EL (cell line): ENCODE measurements at places on chromosomes 1 and 21.

DNA sequence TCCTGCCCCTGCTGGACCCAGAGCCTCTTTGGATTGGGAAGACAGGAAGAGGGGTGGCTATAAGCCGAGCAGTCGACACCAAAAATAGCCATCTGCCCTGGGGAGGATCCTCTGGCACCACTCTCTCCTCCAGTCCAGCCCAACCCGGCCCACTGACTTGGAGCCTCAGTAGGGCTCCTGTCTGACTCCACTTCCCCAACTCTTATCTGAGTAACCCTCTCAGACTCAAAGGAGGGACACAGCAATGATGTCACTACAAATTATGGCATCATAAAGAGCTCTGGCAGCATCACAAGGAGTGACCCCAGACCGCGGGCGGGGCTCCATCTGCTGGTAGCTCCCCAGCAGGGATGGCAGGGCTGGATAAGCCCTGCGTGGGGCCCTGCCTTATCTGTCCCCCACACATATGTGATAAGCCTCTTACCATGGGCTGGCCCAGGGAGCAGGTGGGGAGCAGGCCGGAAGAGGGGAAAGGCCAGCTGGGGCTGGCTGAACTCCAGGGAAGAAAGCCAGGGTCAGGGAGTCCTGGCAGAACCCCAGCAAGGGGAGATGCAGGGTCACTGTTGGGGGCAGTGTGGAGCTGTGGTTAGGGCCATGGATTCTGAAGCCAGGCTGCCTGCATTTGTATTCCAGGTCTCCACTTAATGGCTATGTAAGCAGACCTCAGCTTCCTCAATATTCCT, 4.6 kb upstream of the SLC6A9 start:
- DNase-seq = no peak

DNA sequence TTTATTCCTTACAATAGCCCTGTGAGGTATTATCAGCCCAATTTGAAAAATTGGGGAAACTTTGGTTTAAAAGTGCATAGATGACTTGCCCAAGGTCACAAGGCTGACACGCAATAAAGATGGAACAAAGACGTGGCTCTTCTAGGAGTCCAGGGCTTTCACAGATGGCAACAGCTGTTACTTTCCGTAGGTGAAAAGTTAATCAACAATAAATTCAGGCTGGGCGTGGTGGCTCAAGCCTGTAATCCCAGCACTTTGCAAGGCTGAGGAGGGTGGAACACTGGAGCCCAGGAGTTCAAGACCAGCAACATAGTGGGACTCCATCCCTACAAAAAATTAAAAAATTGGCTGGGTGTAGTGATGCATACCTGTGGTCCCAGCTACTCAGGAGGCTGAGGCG, 87.8 kb upstream of the ATF3 start:
- DNase-seq = no peak

DNA sequence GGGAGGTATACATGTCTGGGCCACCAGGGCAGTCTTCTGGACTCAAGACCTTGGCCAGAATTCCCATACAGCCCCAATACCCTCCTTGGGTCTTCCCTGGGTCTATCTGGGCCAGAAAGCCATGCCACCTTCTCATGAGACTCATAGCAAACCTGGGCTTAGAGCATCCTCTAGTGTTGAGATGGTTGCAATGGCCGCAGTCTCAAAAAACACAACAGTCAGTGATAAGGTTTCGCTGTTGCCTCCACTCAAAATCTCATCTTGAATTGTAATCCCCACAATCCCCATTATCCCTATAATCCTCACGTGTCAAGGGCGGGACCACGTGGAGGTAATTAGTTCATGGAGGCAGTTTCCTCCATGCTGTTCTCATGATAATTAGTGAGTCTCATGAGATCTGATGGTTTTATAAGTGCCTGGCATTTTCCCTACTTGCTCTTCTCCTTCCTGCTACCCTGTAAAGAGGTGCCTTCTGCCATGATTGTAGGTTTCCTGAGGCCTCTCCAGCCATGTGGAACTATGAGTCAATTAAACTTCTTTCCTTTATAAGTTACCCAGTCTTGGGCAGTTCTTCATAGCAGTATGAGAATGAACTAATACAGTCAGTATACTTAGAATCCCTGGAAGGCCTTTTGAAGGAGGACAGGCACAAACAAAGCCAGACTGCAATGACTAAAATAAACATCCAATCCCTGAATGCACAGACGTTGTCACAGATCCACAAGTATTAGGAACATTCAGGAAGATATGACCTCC, 77.0 kb downstream of the CTH start:
- peak; percentile 55 for DNase-seq

DNA sequence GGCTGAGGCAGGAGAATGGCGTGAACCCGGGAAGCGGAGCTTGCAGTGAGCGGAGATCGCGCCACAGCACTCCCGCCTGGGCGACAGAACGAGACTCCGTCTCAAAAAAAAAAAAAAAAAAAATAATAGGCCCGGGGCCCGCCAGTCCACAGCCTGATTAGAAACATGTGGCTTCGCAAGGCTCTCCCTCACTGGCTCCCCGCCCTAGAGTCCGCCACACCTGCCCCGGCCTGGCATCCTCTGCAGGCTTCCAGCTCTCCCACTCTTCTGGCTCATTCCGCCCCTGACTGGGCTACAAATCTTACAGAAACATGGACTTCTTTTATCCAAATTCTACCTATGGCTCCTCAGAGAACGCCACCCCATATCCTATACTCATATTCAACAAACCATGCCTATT, 32.4 kb downstream of the PGBD5 start:
- DNase-seq = no peak

GRCh38 chr1:110672753-110673108, 2.0 kb downstream of the KCNA3 start:
- DNase-seq = no peak

DNA sequence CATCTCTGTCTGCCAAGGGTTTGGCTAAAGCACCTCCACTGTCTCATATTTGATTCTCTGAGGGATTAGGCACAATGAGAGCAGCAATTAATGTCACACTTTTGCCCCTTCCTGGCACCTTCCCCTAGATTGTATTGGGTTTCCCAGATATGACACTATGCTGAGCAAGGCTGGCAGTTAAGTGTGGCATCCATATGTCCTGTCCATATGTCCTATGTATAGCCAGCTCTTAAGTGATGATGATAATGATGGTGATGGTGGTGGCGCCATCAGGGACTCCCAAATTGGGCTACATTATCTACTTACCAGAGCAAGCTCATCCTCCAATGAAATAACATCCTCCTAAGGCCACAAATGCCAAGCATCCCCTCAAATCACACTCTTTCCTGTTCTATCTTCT, 13.5 kb upstream of the LORICRIN start:
- no peak for DNase-seq

- peak; percentile 51 for DNase-seq
These were observed 1.0 kb downstream of the MARCKSL1 start for GRCh38 chr1:32334864-32335534.

DNA sequence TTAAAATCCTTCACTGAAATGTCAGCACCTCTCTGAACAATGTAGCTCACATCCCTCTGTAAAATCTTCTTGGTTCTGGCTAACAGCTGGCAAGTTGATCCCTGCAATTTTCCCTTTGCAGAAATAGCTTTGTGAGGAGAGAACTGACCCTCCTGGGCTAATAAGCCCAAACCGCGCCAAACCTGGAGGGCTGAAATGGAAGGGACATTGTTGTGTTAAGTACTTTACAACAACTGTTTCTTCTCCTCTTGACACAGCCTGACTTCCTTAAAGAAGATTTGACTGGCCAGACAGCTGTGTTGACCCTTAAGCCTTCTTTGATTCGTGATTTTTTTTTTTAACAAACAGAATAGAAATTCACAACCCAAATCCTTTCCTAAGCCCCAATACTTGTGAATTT, 5.7 kb downstream of the LMX1A start:
- no peak for DNase-seq

GRCh38 chr1:181251001-181251712, 162.7 kb downstream of the IER5 start:
- peak; percentile 63 for DNase-seq

GRCh38 chr1:186152227-186152619, 222.8 kb downstream of the TPR start:
- DNase-seq = no peak

DNA sequence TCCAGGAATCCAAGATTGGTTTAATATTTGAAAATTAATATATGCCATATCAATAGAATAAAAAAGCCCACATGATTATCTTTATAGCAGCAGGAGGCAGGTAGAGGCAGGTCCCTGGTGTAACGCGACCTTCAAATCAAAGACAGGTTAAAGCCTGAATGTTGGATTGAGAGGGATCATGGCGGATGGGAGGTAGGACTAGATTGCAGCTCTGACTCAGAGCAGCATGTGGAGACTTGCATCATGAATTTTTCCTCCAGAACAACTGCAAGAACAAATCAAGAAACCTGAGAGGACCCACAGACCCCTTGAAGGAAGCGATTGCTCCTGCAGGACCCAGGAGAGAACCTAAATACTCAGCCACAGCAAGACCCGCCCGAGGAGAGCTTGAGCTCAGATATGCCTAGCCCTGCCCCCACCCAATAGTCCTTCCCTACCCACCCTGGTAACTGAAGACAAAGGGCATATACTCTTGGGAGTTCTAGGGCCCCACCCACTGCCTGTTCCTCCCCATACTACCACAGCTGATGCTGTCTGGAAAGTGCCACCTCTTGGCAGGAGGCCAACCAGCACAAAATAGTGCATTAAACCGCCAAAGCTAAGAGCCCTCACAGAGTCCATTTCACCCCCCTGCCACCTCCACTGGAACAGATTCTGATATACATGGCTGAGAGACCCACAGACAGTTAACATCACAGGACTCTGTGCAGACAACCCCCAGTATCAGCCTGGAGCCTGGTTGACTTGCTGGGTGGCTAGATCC, 19.5 kb downstream of the S100B start:
- no peak for DNase-seq

- DNase-seq = peak; percentile 44
These were observed 788 bp upstream of the TXNIP start for GRCh38 chr1:145997016-145997717.

DNA sequence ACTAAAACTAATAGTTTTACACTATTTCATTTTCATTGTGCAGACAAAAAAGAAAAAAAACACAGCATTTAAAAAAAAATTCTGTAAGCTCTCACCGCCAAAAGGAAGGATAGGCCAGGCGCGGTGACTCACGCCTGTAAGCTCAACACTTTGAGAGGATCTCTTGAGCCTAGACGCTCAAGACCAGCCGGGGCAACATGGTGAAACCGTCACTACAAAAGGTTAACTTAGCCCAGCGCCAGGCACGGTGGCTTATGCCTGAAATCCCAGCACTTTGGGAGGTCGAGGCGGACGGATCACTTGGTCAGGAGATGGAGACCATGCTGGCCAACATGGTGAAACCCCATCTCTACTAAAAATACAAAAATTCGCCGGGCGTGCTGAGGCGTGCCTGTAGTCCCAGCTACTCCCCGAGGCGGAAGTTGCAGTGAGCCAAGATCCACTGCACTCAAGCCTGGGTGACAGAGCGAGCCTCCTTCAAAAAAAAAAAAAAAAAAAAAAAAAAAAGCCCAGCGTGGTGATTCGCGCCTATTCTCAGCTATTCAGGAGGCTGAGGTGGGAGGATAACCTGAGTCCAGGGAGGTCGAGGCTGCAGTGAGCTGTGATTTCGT, 14.3 kb upstream of the SPEN start:
- DNase-seq = peak; percentile 48

- DNase-seq = peak; percentile 72
These were observed 1.7 kb upstream of the KIF26B start for GRCh38 chr1:245153081-245153551.

GRCh38 chr1:24150234-24151174, 7.6 kb upstream of the IL22RA1 start:
- peak; percentile 76 for DNase-seq

DNA sequence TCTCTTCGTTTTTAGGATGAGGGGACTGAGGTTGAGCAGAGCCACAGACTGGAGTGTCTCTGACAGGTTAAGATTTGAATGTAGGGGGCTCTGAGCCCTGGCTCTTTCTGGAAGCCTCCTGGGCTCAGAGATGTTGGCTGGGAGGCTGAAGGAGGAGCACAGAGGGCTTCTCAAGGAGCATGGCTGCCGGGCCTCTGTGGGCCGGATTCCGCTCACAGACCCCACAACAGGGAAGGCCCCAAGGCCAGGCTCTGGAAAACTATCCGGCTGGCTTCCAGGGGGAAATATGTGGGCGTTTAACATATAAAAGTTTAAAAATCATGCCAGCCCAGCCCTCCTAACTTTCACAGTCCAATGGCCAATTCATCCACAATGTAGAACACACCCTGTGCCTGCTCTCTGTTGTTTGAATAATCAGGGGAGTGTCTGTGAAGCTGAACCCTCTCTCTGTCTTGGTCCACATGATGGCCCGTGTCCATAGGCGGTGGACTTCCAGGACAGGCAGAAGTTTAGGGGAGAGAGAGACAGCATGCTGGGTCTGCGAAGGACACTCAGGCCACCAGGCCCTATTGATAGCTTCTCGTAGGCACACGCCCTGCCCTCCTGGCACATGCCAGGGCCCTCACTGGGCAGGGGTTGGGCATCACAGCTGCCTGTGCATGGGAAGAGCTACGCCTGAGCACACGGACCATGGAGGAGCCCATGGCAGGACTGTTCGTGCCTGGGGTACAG, 10.8 kb downstream of the OBSCN start:
- DNase-seq = no peak

DNA sequence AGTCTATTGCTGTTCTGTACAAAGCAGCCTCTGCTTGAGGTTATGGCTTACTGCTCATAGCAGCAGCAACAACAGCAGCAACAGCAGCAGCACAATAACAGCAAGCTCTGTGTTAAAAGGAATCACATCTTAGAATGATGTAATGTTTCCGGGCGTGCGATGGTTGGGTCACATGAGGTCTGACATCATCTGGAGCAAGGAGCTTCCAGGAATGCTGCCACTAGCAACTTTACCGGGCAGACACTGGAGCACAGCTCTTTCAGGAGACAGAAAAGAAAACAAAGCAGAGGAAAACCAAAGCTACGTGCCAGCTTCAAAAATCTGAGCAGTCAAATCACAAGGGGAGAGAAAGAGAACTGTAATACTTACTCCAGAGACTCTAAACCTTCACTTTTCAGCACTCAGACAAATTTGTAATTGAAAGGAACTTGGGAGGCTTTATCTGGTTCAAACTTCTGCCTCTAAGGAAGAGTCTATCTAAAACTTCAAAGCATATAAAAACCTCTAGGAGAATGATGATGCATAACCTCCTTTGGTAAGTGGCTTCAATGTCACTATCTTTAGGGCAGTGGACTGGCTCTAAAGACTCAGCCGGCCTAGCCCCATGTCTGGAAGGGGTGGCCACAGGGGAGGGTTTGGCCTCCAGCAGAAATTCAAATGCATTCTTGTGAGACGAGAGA, 28.3 kb upstream of the RAB3GAP2 start:
- peak; percentile 91 for DNase-seq

- no peak for DNase-seq
These were observed 27.7 kb downstream of the NEK2 start for GRCh38 chr1:211647711-211648121.

- DNase-seq = no peak
These were observed 23.8 kb downstream of the KIAA0040 start for GRCh38 chr1:175168782-175169181.

DNA sequence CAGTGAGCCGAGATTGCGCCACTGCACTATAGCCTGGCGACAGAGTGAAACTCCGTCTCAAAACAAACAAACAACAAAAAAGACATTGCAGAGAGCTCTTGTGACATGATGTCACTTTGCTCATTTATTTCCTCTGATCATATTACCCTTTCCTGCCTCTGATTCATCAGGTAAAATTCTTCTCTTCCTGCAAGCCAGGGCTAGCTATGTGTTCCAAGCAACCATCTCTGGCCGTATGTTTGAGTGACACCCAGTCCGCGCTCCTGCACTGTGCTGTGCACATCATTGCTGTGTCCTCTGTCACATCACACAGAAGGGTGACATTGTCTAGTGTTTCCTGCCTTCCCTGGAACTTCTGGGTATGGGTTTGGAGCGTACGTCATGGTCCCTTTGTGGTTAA, 251.3 kb downstream of the PCP4 start:
- DNase-seq = no peak

GRCh38 chr1:235402457-235403200, 35.4 kb downstream of the TBCE start:
- DNase-seq = peak; percentile 21
